ENCODE measurements at places on chromosomes 3 and 15.

- no peak for DNase-seq
Observed at GRCh38 chr15:82040862-82041261, 5.0 kb downstream of the MEX3B start.

DNA sequence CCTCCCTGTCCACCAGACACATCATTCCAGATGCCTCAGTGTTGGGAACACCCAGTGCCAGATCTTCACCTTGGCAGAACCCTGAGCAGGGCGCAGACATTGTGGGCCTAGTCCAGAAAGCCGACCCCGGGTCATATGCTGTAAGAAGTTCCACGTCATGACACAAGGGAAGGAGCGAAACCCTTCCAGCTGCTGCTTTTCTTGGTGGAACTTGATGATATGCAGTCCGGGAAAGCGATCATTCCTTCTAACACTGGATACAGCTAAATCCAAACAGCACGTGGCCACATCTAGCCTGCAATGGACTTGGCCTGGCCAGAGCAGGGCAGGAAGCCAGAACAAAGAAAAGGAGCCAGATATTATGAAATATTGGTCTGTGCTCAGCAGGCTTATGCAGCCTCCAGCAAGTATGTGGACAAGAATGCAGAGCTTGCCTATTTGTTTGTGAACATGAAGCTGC, 22.0 kb downstream of the GASK1A start:
- no peak for DNase-seq

GRCh38 chr15:58486564-58486963, 54.8 kb downstream of the LIPC start:
- DNase-seq: no peak

DNA sequence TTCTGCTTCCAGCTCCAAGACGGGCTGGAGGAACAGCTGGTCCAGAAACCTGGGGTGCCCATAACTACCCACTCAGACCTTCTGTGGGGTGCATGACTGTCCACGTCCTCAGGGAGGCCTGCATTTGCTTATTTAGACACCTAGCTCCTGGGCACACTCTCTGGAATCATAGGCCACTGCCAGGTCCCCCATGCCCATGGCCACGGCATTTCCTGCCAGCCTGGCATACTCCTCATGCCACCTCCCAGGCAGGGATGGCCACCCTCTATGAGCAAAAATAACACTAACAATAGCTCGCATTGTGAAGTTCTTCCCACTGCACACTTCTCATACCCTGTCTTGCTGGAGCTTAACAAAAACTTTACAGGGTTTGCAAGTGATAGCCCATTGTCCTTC, 166.9 kb upstream of the TPM1 start:
- DNase-seq: no peak

GRCh38 chr15:66296186-66296585, 2.8 kb downstream of the DIS3L start:
- DNase-seq: no peak

- DNase-seq: peak; percentile 50
Observed at GRCh38 chr3:133040696-133041523, 2.7 kb downstream of the TMEM108 start.

- no peak for DNase-seq
Observed at GRCh38 chr3:42652251-42652610, 1.3 kb upstream of the ZBTB47 start.

DNA sequence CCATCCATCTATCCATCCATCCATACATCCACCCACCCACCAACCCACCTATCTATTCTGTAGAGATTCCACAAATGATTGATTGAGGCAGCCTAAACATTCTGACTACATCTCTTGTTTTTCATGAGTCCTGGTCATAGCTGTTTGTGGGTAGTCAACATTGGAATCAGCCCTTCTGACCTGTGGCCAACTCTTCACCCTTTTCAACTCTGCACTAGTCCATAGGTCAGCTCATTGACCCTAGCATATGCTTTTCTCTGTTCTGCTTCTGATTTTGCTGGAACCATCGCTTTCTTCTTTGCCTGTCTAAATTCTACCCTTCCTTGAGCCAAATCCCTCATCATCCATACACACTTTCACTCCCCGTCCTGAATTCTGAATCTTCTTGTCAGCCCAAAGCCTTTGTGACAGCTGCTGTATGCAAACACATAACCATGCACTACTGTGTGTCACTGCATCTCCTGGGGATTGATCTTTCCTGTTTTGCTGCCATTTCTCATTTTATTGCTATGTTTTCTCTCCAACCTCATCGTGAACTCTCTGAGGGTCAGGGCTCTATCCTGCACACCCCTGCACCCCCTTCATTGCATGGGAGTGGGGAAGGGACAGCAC, 16.8 kb upstream of the KCTD6 start:
- DNase-seq: no peak

- no peak for DNase-seq
Observed at GRCh38 chr15:40110866-40111550, 2.3 kb upstream of the BMF start.
